Effector CD8-positive, alpha-beta T cell (primary cell): ENCODE measurements at places on chromosomes 7 and 10.

- no peak for DNase-seq
Measured at GRCh38 chr7:96737545-96738050, 28.0 kb upstream of the SEM1 start.

DNA sequence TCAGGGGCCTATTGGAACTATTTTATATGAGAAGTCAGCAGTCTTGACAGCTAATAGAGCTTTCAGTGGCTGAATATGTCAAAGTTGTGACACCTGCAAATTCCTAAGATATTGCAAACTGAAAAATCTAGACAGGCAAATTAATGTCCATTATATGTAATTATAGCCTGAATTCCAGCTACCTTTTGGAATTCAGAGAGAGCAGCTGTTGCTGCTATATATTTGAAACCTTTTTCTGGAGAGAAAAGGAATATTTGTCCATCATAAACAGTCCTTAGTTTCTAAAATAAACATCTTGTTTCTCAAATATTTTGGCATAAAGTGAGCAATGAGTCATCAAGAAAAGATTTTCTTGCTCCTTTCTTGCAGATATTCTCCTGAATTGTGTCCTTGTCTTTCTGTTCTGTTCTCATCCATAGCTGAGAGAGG is 408.9 kb upstream of the SEMA3D start:
- no peak for DNase-seq

- no peak for DNase-seq
Measured at GRCh38 chr7:36506820-36507219, 117.2 kb downstream of the ANLN start.

DNA sequence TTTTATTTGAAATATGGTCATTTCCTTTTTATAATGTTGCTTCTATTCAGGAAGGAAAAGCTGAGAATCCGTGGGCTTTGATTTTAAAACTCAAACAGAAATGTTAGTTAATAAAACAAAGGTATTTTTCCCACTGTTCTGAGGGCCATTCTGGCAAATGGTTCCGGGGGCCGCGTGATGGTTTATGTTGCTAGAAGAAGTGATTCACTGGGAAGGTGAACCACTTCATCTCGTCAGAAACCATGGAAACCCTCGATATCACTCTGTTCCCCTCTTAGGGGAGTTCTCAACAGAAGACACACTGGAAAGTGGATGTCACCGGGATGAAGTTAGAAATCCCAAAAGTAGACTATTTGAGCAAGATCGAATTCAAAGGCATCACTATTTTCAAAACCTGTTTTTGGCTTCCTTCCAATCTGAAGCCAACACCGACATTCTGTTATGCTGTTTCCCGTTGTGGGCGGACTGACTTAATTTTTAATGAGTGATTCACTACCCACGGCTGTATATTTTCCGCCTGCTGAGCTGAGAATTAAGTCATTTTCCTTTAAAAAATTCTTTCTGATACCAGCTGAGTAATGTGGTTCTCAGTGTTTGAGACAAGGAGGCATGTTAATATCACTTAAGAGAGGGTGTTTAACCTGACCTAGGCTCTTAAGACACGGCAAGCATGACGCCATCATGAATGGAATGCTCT is 84.1 kb downstream of the PTPRE start:
- DNase-seq, result no peak

DNA sequence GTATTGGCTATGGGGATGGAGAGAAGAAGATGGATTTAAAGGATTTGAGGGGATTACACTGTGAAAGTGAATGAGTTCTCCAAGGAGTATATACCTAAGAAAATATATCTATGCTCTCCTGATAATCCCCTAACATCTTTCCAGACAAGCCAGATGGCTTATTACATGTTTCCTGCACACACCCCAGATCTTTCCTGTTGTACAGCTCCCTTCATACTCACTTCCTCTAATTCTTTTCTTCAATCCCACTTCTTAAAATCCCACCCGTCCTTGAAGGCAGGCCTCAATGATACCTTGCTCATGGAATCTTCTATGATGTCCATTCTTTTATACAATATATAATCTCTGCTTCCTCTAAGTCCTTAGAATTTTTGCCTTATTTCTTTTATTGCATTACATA is 317.2 kb upstream of the DGKB start:
- DNase-seq, result no peak

DNA sequence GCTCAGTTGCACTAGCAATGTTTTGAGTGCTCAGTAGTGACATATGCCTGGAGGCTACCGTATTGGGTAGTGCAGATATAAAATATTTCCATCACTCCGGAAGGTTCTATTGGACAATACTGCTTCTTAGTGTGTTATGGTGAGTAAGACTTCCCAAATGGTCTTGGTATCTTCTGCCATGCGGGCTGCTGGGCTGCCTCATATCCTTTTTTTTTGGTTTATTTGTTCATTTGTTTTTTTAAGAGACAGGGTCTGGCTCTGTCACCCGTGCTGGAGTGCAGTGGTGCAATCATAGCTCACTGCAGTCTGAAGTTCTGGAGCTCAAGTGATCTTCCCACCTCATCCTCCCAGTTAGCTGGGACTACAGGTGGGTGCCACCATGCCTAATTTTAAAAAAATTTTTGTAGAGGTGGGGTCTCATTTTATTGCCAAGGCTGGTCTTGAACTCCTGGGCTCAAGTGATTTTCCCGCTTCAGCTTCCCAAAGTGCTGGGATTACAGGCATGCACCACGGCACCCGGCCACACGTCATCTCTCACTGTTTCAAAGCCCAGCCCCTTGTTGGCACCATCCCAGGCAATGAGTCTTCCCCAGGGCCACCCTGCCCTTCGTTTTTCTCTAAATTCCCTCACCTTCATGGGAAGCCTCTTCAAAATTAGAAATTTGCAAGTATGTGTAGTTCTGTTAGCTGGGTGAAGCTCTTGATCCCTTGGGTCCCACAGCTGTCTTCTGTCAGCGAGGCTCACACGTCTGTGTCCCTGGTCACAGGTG is 111.0 kb upstream of the KLF14 start:
- DNase-seq, result no peak

DNA sequence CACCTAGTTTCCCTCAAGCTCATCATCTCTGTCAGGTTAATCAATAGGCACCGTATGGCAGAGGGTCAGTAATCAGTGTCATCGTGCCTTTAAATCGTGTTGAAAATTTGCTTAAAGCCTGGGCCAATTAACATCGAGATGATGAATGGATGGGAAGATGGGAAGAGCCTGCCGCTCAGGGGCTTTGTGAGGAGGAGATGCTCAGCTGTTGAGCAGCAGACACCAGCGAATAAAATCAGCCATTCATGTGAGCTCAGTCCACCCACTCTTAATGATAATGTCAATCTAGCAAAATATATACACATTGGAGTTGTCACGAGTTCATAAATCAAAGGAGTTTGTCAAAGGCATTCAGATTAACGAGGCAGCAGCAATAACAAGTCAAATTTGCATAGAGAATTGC is 97.7 kb downstream of the BTRC start:
- DNase-seq, result no peak

DNA sequence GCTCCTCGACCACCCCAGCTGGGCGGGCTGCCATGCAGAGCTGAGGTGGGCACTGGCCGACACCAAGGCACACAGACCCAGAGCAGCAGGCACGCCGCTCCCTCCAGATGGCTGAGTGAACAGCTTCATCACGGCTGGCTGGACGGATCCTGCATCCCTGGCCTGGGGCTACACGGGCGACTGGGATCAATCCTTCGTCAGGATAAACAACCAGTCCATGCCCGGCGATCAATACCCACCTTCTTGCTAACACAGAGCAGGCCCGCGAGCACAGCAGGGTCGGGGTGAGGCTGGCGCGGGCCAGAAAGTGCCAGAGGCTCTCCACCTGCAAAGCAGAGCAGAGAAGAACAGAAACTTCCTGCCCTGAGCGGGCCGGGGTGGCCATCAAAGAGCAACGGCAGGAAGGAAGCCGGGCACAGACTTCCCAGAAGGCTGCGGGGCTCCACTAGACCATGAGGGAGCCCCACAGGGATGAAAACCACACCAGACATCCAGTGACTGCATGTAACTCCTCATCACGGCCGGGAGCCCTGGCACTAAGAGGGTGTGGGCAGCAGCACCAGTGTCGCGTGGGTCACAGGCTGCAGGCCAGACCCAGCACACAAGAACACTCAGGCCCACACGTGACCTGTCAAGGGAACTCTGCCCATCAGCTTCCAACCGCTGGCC is 166.4 kb downstream of the MAD1L1 start:
- DNase-seq, result no peak
